ENCODE measurements at places on chromosomes 7 and 10. TPM values are rescaled to one million over a fixed set of nuclear protein-coding genes. Genes with fewer than 3 reads are reported as not detected.
A peak's percentile ranks its signal among the peaks of the same experiment; 100 is the strongest.

- DNase-seq: no peak
Observed at GRCh38 chr7:82616059-82616728, 172.6 kb upstream of the CACNA2D1 start.

- DNase-seq: no peak
Observed at GRCh38 chr7:116862951-116863670, 724 bp downstream of the CAPZA2 start.

GRCh38 chr7:69893906-69894305, 295.6 kb downstream of the AUTS2 start:
- no peak for DNase-seq

- DNase-seq: no peak
Observed at GRCh38 chr10:80567292-80567691, 29.6 kb downstream of the SH2D4B start.

DNA sequence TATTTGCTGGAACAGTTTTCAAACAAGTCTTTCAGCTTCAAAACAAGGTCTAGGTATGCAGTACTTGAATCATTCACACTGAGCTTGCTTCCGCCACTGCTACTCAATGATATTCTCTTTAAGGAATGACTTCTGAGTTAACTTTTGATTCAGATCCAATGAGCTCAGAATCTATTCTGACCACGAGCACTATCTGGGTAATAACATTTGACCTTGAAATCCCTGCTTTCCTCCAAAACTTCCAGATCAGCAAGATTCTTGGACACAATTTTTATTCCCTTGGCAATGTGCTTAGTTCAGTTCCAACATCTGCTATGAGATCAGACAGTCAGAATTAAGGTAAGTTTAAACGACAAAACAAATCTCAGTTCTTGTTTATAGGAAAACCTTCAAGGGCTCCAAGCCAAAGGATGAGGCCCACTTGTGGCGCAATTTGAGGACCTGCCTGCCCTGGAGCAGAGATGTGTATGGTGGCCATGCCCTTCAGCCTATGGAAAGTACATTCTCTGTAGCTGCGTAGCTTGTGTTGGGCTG, 87.2 kb downstream of the RNF216 start:
- DNase-seq: peak; percentile 56

DNA sequence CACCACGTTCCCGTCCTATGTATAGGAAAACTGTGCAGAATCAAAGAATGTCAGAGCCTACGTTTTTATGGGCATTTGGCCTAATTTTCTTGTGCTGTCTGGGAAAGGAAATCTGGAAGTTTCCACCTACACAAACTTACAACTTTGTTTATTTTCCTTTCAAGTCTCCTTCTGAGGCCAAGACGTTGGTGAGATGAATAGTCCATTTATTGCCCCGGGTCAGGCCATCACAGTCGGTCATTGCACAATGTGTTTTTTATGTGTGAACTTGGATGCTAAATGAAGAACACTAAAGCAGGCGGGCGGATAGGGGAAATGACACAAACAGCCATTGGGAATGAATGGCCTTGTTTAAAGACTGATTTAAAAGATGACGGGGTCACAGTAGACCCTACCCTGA, 38.6 kb downstream of the TRIL start:
- DNase-seq: peak; percentile 27

CNNM1 gene
- total RNA-seq: 0.13 TPM

- peak; percentile 80 for DNase-seq
Observed at GRCh38 chr10:76033457-76034196, 602.2 kb downstream of the LRMDA start.

- DNase-seq: no peak
Observed at GRCh38 chr7:100396421-100396982, 23.2 kb downstream of the PILRA start.

DNA sequence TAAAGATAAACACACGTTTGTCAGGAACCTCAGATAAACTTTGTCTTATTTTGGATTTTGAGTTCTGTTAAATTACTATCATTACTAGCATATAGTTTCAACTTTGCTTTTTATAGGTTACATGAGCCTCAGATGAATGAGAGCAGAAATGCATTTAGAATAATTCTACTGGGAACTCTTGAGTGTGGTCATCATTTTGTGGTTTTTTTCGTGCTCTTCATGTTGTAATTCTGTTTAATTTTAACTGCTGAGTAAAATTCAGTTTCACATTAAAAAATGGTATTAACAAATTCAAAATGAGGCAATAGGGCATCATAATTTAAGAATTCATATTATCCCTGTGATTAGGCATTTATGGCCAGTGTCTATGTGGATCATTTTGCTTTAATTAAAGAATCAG, 72.9 kb downstream of the GNAI1 start:
- no peak for DNase-seq

GRCh38 chr10:69332278-69333010, 54.1 kb downstream of the HK1 start:
- no peak for DNase-seq

GRCh38 chr10:1468811-1469210, 268.5 kb downstream of the ADARB2 start:
- DNase-seq: no peak

GIMAP2 gene
- total RNA-seq: 8.3 TPM

LIPA gene
- 45.9 TPM for total RNA-seq

DNA sequence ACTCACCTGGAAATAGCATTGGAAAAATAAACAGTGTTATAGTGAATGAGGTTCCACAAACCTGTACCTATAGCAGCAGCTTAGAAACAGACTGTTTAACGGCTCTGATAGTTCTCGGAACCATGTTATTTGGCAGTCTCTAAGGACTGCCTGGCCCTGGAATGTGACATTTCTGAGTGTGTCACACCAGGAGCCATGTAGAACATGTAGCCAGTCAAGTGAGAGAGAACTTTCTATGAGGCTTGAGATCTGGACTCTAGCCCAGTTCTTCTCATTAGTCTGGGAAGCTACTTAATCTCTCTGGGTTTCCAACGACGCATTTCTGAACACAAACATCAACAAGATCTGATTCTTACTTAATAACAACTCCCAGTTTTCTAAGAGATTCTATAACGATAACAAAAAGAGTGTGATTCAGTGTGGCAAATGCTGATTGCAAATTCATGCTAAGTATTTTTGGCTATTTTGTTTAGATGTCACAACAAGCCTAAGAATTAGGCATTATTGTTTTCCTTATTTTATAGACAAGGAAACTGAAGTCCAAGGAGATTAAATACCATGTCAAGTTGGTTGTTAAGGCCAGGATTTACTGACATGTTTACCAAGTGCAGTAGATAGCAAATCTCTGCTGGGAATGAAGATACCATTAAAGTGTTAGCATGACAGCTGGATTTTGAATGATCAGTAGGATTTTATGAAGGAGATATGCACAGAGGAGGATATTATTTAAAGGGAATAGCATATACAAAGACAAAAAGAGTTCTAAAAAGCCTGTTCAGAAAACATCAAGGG, 47.2 kb downstream of the APBB1IP start:
- DNase-seq: no peak

AUTS2 gene
- total RNA-seq: 2.2 TPM

ZNF736 gene
- total RNA-seq: 1.2 TPM
